Stimulated activated naive CD8-positive, alpha-beta T cell treated with anti-CD3 and anti-CD28 coated beads, Interleukin-15, Interleukin-2, amounts not matched to agents 100 U/mL and 50 U/mL, for 24 hours (primary cell): ENCODE measurements at places on chromosomes 11 and 22.

- no peak for DNase-seq
Observed at GRCh38 chr11:73598719-73599379, 937 bp upstream of the FAM168A start.

DNA sequence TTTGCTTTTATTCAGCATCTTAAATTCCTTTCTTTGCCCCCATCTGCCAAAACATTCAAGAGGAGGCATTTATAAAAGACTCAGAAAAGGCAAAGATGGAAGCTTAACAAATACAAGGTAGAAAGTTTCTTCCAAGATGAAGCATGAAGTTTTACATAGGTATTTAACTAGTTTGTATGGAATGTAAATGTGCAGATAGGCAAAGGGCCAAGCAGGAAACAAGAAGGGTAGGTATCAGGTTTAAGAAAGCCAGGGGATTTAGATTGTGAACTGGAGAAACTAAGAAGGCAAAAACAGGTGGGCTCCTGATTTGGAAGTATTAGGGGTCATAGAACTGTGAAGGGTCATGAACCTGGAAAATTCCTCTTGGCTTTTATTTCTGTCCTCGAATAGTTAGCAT lies 62.6 kb downstream of the PPP2R1B start:
- DNase-seq, result no peak

- DNase-seq, result no peak
Observed at GRCh38 chr11:17077240-17077519, 287 bp downstream of the RPS13 start.

GRCh38 chr11:1449490-1450243 lies 36.9 kb downstream of the MOB2 start:
- no peak for DNase-seq

GRCh38 chr22:17705951-17706900 lies 67.7 kb downstream of the BCL2L13 start:
- peak; percentile 43 for DNase-seq

- no peak for DNase-seq
Observed at GRCh38 chr11:58135171-58135570, 9.8 kb upstream of the OR9I1 start.

DNA sequence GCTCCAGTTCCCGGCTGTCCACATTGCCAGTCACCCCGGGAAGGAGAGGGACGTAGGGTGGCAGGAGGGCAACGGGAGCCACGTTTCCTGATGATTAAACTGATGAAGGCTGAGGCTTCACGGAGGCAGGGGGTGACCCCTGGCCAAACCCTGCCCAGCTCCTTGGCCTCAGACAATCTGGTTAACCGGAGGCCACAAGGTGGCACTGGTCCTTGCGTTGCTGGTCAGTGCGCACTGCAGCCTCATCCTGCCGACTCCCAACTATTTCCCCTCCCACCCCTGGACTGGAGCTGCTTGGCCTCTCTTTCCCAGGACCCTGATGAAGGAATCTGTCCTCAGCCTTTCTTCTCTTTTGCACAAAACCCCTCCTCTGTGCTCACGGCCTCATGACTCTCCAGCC lies 75.3 kb downstream of the PDE2A start:
- no peak for DNase-seq

DNA sequence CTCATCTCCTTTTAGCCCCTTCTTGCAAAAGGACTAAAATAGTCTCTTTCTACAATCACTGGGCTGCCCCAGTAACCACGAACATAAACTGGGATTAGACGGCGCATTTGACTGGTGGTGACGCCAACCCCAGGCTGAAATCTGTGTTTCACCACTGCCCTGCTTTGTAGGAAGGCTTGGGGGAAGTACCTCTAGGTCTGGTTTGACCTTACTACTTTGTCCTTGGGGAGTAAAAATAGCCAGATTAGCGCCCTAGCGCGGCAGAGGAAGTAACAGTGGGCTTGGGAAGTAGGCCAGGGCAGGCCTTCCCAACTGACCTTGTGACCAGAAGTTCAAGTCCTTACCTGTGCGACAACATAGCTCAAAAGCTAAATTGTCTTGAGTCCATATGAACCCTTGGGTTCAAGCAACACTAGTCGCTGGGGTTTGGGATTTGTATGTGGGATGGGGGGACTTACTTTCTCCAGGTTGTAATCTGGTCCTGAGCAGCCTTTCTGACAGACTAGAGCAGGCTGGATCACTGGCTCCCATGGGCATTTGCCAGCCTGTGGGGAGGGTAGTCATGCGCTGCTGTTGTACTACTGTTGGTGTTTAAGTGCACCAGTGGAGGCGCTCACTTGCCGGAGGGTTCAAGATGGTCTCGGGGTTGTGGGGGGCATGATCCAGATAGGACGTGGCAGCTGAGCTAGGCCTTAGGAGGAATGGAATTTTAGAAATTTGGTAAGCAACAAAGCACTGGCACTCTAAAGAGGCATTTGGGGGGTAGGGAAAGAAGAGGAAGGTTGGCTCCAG lies 953 bp upstream of the PACS1 start:
- peak; percentile 63 for DNase-seq

DNA sequence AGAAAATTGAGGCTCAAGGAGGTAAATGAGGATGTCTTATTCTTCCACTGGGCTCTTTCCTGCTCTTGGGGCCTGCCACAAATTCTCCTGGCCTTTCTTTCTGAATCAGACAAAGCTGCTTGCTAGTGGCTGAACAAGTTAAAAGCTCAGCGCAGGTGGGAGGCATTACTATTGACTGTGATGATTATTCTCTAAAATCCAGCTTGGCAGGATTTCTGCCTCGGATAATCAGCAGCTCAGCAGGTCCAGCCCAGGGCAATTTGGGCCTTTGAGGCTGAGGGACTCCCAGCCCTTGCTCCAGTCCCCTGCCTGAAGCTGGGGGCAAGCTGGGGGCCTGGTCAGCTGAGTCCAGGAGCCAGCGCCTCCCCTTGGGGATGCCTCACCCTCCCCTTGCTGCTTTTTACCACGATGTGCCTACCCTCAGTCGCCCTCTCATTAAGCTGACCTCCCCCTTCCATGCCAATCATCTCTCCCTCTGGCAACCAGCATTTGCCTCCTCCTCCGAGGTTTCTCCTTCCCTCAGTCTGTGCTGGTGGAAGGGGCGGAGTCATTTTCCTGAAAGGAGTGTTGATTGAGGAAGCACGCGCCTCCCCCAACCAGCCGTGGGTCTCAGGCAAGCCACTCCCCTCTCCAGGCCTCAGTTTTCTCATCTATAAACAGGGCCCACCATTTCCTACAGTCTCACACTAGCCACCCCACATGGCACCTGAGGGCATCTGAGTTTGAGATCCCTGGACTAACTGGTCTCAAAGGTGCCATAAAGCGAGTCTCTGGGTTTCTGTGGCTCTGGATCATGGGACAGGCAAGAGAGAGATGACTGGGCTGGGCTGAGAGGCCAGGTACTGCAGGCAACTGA lies 60.6 kb upstream of the PRDM11 start:
- no peak for DNase-seq
